ENCODE measurements at places on chromosomes 1 and 21.

DNA sequence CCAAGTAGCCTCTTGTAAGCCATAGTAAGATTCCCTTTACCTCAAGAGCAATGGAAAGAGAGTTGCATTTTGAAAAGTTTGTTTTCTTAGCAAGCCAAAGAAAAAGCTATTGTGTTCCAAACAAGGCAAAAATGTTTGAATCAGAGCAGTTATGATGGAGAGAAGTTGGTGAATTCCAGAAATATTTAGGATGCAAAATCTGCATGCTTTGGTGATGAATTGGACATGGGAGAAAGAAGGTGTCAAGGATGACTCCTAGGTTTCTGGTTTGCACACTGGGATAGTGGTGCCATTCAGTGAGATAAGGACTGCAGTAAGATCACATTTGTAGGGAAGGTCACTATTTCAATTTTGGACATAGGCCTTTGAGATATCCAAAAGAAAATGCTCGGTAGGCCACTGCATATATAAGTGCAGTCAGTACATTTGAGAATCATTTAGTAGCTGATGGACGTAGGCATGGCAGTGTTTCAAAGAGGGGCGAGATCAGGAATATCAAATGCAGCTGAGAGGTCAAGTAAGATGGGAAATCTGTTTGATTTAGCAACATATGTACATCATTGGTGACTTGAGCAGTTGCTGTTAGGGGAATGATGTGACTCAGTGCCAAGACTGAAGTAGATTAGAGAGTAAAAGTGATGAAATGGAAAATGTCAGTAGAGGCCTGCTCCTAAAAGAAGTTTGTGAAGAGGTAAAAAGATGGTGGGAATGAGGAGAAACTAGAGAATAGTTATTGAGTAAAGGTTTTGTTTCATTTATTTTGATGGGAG, 33.9 kb upstream of the GPR25 start:
- no peak for DNase-seq

DNA sequence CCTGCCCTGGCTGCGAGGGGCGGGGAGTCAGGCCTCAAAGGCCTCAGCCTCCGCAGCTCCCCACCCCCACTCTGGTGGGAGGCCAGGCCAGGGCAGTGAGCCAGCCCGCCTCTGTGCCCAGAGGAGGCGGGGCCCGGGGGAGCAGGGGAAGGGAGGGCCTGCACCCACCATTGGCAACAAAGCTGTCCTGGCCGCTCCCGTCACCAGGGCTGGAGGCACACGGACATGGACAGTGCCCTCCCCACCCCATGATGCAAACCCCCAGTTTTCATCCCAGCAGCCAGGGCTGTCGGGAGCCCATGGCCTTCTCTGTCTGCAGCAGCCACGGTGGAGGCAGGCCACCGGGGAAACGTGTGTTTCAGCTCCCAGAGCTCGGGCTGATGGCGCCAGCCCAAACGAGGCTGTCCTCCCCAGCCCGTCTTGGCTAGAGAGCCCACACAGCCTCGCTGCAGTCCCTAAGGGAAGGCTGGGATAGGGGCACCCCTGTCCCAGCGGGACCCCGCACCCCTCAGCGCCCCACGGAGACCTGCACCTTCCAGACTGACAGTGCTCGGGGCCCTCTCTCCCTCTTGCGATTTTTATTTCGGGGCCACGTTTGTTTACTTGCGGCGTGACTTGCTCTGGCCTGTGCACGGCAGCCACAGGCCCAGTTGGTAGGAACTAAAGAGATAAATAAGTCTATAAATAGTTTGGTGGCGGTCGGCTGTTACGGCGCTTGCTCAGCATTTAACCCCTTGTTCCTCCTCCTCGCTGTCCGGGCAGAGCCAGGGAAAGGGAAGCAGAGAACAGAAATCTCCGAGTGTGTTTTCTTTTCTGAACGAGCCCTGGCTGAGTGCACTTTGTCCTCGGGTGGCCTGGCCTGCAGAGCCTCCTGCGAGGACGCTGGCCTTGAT, 101.8 kb downstream of the PRDM16 start:
- no peak for DNase-seq

DNA sequence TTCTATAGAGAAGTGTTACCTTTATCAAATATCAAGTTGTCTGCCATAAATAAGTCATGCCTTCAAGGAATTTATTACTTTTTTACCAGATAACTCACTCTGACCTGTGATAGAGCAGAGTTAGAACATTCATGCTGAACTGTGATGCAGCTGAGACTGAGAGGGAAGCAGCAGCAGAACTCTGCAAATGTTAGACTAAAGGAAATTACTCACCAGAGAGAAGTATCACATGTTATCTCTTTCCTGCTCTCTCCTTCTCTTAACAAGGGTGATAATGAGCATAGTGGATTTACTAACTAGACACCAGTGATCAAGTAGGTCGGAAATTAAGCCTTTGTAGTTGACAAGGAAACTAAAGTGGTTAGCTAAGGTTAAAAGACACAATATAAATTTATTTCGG, 181.6 kb downstream of the RASAL2 start:
- DNase-seq: no peak

DNA sequence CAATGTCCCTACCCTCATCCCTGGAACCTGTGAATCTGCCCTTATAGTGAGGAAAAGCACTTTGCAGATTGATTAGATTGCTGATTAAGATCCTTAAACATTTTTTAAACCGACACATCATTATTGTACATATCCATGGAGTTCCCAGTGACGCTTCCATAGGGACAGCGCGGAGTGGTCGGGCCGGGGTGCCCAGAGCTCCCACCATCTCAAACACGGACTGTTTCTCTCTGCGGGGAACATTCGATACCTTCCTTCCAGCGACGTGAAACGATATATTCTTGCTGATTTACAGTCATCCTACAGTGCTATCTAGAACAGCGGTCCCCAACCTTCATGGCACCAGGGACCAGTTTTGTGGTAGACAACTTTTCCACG, 4.0 kb downstream of the KRTAP10-12 start:
- DNase-seq: no peak

DNA sequence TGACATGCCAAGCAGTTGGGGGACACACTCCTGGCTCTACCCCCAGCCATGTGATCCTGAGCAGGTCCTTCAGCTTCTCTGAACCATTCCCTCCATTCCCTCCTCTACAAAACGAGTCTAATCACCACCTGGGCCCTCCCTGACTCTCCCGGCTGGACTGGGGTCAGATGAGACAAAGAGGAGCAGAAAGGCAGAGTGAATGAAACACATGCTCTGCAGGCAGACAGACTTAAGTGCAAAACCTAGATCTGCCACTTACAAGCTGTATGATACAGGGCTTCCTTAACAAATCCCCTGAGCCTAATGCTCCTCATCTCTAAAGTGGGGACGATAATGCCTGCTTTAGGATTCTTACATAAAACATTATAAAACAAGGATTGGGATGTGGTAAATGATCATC, 17.3 kb downstream of the RIMS3 start:
- DNase-seq: no peak

DNA sequence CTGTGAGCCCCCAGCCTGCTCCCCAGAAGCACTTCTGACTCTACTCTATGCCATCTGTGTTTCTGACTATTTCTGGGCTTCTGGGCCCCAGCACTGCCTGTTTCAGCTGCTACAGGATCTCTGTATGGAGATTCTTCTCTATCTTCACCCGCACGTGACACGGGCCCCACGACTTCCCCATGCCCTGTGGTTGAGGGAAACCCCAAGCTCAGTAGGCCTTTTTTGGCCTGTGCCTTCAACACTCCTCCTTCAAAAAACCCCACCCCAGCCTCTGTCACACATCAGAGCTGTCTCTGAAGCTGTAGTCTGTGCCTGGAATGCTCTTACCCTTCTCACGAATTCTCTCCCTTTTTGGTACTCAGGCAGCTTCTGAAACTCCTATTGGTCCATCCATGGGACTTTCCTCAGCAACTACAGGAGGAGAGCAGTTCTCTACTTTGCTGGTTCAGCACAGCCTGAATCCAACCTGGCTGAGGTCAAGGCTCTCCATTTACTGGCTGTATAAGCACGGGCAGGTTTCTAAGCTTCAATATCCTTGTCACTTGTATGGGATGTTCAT, 2.0 kb upstream of the NID1 start:
- DNase-seq: peak; percentile 49

DNA sequence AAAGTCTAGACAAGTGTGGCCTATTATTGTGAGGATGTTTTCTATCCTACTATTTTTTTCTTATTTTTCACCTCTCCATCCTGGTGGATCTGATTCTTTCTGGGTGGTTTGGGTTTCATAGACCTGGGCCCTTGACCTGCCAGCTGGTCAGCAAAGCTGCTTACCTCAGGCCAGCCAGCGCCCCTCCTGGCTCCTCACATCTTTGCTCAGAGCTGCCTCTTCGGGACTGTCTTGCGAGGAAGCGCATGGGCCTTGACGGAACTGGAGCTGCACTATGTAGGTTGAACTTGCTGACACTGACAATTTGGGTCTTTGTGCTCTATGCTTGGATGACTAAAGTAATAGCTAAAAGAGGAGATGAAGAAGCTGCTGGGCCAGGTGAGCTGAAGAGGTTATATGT, 138.5 kb upstream of the SYT6 start:
- no peak for DNase-seq

GRCh38 chr21:46003575-46004007, 22.0 kb downstream of the COL6A1 start:
- no peak for DNase-seq

DNA sequence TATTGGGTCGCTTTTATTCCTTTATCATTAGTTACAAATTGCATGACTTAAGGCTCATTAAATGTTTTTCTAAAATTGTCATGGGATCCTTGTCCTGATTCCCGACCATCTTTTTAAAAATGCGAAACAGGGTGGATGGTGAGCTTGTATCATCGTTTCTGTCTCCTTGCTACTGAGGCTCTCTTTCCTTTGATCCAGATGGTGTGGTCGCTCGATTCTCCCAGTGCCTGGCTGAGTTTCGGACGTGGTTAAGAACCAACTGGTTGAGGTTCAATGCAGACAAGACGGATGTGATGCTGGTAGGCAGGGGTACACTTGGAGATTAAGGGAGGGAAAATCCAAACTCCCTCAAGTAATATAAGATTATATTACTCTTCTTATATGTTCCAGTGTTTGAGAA, 1.2 kb downstream of the MIER1 start:
- DNase-seq: no peak

DNA sequence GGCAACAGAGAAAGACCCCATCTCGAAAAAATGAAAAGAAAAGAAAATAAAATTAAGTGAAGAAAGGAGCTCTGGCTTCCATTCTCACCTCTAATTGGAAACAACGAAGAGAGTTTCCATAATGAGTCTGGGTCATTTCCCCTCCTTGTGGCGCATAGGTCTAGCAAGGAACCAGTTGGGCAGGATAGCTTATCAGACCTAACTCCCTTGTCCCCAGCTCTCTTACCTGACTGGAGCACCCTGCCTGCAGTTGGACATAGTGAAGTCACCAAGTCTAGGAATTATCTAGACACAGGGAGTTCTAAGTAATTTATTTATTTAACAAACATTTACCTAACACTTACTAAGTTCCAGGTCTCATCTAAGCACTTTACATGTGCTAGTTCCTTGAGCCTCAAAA, 63.0 kb upstream of the RAB4A start:
- no peak for DNase-seq

GRCh38 chr1:66143651-66144050, 351.0 kb downstream of the PDE4B start:
- DNase-seq: no peak

DNA sequence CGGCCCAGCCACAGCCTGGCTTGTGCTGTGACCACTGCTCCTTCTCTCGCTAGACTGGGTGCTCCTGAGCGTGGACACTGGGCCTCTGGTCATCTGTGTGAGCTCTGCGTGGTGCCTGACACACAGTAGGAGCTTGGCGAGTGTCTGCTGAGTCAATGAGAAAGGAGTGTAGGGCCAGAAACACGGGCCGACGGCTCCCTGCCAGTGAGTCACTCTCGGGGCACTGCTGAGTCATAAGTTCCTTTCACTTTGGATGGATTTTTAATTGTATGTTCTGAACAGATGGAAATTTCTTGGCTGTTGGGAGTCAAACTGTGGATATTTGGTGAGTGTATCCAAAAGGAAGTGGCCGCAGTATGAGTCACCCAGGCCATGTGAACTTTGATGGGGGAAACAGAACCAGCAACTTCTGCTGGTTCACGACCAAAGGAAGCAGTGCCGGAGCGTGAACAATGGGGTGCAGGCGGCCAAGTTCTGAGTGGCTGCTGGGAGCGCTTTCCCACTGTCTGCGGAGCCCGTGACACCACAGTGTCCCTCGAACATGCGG, 41.0 kb upstream of the COL18A1 start:
- DNase-seq: peak; percentile 39

DNA sequence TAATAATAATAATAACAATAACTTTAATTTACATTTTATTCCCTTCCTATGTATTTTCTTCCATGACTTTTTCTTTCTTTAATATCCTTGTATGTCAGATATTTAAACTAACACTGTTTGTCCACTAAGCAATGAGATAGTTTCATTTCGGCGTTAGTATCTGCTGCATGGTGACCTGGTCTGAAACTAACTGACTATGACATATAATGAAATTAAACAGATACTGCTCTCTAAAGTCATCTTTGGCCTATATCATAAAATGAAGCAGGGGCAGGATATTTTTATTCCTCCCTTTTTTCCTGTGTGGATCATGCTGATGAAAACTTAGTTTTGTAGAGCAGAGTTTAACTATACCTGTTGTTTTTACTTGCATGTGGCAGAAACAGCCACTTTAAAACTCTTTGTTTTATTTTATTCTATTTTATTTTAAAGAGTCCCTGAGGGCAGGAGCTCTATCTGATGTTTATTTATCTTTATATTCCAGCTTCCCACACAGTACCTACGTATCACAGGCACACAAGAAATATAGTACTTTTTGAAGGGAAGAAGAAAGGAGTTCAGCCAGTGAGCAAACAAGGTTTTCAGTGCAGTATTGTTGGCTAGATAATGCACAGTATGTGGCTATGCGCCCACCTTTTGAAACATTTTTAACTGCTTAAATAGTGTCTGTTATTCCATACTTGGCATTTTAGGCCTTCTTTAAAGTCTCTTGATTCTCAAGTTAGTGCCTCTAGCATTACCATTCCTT, 165.6 kb downstream of the PHTF1 start:
- DNase-seq: no peak

DNA sequence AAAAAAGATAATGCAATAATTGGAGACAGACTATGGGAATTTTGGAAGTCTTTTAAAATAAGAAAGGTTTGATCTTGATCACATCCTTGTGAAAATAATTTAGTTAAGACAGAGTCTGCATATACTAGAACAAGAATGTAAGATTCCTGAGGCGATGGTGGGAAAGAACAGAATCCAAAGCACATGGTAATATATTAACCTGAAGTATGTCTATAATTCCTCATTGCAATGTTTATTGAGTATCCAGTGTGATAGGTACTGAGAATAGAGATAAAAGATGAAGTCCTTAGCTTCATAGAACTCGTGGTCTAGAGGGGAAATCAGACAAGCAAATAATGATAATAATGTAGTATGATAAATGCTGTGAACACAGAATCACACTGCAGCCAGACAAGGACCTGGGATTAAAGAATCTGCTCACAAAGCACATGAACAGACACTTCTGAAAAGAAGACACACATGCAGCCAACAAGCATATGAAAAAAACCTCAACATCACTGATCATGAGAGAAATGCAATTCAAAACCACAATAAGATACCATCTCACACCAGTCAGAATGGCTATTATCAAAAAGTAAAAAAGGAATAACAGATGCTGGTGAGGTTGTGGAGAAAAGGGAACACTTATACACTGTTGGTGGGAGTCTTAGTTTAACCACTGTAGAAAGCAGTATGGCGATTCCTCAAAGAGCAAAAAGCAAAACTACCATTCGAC, 6.9 kb upstream of the ANGPTL3 start:
- no peak for DNase-seq
